Cardiac septum (tissue), 1 donor: ENCODE measurements at places on chromosomes 7 and 10.
A peak's percentile ranks its signal among the peaks of the same experiment; 100 is the strongest.

GRCh38 chr10:99777918-99778714 lies 4.3 kb upstream of the ABCC2 start:
- DNase-seq = no peak

GRCh38 chr10:13161857-13162271 lies 506 bp downstream of the MCM10 start:
- DNase-seq = no peak

DNA sequence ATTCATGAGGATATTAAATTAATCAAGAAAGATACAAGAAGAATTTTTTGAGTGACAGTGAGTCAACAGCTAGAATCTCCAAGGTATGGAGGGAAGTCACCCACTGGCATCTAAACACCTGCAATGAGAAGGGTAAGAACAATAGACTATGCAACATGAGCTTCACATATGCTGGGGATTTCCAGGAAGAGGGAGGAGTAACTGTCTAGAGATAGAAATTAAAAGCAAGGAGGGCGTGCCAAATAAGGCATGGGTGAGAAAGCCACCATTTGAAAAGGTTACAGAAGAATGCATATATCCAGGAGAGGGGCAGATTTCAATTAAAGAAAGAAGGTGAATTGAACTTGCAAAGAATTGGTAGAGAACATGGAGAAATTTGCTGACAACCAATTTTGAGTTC lies 365.7 kb downstream of the GPR37 start:
- DNase-seq = no peak

GRCh38 chr10:79904671-79905321 lies 44.1 kb downstream of the SFTPD start:
- peak; percentile 86 for DNase-seq

DNA sequence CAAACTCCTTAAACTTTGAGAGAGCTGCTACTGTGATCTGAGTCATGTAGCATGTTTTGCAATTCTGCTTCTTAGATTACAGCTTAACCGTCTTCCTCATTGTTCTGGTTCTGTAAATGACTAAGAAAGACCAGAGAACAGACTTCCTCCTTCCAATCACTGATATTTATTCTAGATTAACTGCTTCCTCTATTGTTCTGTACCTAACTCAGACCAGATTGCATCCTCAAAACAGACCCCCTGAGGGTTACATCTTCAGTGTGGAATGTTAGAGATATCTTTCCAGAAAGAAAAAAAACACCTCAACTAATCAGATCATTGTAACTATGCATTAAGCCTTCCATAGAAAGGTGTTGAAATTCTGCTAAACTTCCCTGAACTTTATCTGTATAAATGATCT lies 5.7 kb upstream of the PIP start:
- no peak for DNase-seq

GRCh38 chr7:876972-877311 lies 588 bp downstream of the GET4 start:
- DNase-seq = no peak

DNA sequence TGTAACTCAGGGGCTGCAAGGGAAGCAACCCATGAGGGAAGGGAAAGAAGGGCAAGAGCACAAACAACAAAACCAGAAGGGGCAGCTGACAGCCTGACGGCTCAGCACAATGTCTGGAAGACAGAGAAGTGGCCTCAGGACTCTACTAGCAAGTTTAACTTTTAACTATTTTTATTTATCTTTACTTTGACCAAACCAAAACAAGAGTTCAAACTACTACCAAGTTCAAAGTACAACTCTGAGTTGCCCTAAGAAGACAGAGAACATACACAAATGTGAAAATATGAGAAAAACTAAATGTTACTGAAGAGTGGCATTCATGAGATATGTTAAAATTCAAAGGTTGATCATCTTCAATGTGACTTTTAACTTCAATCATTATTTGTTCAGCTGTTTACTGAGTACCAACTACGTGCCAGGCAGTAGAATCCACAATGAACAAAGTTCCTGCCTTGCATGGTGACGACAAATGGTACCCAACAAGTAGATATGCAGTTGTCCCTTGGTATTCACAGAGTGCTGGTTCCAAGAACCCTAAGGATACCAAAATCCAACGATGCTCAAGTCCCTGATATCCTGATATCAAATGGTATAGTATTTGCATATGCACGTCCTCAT lies 19.7 kb downstream of the NUDCD3 start:
- no peak for DNase-seq

DNA sequence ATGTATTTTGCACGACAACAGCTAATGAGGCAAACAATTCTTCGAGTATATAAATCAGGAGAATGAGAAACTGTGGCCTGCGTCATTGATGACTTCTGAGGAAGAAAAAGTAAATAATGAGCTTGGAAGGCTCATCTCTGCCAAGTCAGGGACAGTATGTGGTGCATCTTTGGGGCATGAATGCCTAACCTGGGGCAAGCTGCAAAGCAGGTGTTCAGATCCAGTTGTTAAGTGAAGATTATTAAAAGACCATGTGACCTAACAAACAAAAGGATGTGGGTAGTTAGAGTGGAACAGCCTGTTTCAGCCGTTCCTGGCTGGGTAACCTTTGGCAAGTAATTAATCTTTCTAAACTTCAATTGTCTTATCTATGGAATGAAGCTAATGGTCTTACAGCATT lies 93.0 kb downstream of the LYZL2 start:
- DNase-seq = no peak

- DNase-seq = no peak
Observed at GRCh38 chr7:36475381-36475780, 85.7 kb downstream of the ANLN start.

- no peak for DNase-seq
Observed at GRCh38 chr10:100730725-100731406, 14.5 kb upstream of the PAX2 start.

- no peak for DNase-seq
Observed at GRCh38 chr10:28387140-28387539, 84.3 kb upstream of the MPP7 start.

- no peak for DNase-seq
Observed at GRCh38 chr7:24652251-24652939, 79.1 kb downstream of the PALS2 start.

DNA sequence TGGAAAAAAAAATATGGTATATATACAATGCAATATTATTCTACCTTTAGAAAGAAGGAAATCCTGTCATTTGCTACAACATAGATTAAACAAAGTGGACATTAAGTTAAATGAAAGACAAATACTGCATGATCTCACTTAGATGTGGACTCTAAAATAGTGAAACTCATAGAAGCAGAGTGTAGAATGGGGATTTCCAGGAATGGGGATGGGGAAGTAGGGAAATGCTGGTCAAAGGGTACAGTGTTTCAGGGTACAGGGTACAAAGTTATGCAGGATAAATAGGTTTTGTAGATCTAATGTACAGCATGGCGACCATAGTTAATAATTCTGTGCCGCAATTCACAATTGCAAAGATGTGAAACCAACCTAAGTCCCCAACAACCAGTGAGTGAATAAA lies 385.5 kb downstream of the SFMBT2 start:
- no peak for DNase-seq

DNA sequence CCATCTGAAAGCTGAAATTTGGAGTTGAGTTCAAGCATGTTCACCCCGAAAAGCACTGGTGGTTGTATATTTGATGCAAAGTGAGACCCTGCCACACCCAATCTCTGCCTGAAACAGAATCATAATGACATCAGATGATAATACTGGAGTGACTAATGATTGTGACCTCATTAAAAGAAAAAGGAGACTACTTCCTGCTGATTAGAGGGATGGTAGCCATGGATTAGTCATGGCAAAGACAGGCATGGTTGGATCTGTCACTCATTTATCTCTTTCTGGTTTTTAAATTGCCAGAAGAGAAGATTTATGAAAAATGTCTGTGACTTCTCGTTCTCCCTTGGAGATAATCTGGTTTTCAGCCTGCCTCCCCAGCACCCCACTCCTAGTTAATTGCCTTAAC lies 101.2 kb downstream of the BAMBI start:
- no peak for DNase-seq

DNA sequence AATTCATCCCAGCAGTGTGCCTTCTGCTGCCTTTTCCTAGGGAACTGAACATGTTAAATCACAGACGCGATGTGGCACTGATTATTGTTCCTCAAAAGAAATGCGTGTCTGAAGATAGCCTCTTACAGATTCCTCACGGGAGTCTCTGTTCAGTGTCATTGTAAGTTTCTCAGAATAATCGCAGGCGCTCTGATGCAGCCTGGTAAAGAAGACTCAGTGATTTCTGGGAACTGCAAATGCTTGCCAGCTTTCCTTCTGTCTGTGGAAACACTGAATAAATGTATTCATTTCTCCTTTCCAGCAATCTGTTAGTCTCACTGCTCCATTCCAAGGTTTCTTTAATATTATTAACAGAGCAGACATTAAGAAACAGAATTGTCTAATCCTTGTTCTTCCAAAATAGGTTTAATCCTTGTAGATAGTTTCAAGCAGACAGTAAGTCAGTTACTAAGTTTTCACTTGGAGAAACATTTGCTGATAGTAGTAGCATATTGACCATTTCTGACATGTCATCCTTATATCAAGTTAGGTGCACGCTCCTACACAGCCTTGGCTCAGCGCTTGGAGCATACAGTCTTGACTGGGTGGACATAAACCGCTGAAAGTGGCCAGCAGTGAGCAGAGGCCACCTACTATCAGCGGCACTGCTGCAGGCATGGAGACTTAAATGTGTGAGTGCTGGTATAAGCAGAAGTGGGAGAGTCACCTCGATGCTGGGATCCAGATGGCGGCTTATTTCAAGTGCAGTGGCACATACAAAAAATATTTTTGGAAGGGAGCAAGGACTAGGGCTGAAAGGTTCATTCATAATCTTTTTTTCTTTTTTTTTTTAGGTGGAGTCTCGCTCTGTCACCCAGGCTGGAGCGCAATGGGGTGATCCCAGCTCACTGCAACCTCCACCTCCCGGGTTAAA lies 27.7 kb downstream of the MMRN2 start:
- DNase-seq = no peak

DNA sequence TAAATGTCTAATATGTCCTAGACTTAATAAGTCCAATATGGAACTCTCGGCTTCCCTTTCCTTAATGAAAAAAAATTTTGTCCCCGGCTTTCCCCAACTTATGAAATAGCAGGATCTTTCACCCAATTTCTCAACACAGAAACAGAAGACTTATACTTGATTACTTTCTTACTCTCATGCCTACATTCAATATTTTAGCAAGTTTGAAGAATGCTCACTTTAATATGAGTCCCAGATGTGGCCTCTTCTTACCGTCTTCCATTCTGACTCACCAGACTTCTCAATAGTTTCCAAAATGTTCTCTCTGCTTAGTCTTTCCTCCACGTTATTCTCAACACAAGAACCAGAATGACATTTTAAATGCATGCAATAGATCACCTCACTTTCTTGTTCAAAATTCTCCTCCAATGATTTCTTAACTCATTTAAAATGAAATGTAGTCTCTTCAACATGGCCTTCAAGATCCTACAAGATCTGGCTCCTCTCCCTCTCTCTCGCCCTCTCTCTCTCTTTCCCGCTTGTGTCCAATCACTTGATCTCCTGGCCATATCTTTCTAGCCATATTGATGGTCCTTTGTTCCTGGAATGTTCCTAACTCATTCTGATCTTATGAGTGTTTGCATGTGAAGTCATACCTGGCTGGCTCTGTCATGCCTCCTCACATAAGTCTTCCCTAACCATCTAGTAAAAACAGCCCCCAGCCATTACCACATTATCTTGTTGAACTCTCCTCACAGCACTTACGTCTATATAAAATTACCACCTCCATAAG lies 119.7 kb upstream of the FAM3C start:
- no peak for DNase-seq

- DNase-seq = no peak
Observed at GRCh38 chr10:133056651-133057178, 31.0 kb upstream of the ADGRA1 start.

GRCh38 chr10:29835055-29835454 lies 200.3 kb upstream of the SVIL start:
- DNase-seq = no peak

- DNase-seq = peak; percentile 69
Observed at GRCh38 chr10:48501787-48502771, 102.8 kb downstream of the ARHGAP22 start.
